T-helper 1 cell (primary cell): ENCODE measurements at places on chromosomes 16 and 17.

- DNase-seq = no peak
Measured at GRCh38 chr17:38451840-38452529, 23.7 kb downstream of the ARHGAP23 start.

GRCh38 chr16:22898874-22899348 is 84.9 kb downstream of the HS3ST2 start:
- DNase-seq = no peak

- no peak for DNase-seq
Measured at GRCh38 chr17:42421507-42422338, 1.3 kb downstream of the CAVIN1 start.

- DNase-seq = no peak
Measured at GRCh38 chr17:81499601-81499970, 13.0 kb downstream of the ACTG1 start.

DNA sequence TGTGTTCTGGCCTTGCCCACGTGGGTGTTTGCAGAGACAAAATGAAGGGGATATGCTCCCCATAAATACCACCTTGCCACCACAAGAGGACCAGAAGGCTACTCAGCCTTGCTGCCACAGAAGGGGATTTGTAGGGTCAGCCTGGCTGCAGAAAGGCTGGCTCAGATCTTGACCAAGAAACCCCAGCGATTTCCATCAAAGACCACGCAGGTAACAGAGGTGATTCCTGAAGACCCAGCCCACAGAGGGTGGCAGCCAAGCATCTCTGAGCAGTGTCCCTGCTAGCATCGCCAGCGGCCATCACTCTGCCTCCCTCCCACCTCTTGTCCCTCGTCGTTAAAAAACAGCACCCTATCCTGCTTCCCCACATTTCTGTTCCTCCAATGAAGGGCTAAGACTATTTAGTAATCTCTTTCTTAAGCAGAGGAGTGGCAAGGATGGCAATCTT is 54.9 kb downstream of the BEAN1 start:
- no peak for DNase-seq

DNA sequence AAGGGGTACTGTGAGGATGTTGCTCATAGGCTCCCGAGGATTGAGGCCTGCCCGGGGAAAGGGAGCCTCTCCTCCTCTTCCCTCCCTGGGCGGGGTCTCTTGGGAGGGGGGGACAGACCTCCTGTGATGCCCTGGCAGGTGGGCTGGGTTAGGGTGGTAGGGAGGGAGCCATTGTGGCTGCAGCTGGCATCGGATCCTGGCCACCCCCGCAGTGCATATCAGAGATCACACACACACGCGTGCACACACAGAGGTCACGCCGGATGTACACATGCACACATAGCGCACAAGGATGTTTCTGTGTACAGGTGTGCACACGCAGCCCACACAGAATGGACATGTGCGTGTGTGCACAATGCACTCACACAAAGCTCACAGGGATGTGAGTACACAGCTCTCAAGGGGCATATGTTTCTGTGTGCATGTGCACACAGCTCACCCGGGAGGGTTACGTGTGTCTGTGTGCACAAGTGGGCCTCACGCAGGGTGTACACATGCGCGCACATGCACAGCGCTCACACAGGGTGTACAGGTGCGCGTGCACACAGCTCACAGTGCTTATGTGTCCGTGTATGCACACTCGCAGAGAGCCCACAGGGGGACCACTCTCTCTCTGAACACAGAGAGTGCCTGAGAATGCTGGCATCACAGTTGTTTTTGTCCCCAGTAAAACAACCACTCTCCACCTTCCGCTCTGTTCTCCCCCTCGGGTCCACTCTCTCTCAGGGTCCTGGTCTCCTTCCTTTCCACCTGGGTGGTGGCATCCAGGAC is 2.4 kb downstream of the GJD3 start:
- DNase-seq = no peak

- no peak for DNase-seq
Measured at GRCh38 chr16:27317738-27318391, 4.1 kb downstream of the IL4R start.
